ENCODE measurements at places on chromosomes 7 and 10.

GRCh38 chr10:121183707-121184106, 332.5 kb downstream of the WDR11 start:
- DNase-seq: no peak

DNA sequence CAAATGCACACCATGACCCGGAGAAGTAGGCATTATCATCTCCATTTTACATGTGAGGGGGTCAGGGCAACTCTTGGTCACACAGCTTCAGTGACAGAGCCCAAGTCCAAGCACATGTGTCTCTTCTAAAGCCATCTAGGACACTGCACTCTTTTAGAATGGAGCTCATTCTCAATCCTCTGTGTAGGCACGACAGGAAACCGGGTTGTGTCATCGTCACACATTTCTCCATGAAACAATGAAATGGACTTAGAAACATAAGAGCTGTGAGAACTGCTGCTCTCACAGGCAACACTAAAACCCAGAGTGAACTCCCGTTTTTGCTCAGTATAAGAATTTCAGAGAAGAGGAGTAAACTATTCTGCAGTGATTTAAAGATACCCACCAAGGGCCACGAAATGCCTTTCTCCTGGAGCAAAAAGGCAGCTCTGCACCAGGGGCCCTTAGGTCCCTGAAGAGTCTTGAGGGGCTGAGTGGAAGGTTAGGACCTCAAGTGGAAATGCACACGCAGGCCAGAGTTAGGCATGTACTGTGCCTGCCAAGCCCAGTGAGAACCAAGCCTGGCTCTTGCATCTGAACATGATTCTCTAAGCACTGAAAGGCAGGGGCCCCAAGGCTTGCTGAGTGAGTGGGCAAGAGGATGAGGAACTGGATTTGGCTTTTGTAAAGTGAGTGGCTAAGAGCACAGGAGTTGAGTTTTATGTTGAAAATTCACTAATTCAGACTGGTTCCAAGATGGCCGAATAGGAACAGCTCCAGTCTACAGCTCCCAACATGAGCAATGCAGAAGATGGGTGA, 13.3 kb downstream of the ALOX5 start:
- no peak for DNase-seq

DNA sequence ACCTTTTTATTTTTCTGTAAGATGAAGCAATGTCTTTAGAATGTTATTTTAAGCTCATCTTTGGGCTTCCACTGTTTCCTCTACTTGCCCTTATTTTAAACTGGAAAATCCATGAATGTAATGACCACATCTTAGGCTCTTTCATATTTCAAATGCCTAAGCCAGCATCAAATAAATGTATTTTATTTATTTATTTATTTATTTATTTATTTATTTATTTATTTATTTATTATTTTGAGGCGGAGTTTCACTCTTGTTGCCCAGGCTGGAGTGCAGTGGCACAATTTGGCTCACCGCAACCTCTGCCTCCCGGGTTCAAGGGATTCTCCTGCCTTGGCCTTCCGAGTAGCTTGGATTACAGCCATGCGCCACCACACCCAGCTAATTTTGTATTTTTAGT, 69.2 kb downstream of the HDAC9 start:
- DNase-seq: no peak

GRCh38 chr10:44724415-44725174, 186.5 kb upstream of the TMEM72 start:
- DNase-seq: no peak

DNA sequence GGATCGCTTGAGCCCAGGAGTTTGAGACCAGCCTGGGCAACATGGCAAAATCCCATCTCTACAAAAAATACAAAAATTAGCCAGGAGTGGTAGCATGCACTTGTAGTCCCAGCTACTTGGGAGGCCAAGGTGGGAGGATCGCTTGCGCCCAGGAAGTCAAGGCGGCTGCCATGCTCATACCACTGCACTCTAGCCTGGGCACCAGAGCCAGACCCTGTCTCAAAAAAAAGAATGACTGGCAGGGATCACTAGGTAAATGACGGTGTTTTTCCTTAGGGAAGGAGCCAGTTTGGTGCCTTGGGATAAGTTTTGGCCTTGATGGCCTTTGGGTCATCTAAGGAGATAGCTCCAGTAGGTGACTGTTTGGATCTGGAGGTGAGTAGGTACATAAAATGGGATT, 8.9 kb downstream of the TMEM248 start:
- no peak for DNase-seq

DNA sequence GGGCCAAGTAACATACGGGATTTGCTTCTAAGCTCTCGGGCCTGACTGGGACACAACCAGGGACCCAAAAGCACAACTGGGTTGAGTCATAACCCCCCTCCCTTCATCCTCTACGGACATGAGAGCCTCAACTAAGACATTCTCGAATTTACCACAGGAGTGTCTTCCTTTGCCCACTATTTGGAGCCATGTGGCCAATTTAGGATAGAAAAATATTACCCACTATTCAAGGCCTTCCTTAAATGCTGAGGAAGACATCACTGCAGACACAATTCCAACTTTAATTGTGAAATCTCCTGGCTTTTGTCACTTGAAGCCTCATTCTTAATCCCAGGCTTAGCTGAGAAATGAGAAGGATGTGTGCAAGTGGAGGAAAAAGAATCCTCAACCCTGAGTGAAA, 11.8 kb downstream of the CTBP2 start:
- DNase-seq: no peak

DNA sequence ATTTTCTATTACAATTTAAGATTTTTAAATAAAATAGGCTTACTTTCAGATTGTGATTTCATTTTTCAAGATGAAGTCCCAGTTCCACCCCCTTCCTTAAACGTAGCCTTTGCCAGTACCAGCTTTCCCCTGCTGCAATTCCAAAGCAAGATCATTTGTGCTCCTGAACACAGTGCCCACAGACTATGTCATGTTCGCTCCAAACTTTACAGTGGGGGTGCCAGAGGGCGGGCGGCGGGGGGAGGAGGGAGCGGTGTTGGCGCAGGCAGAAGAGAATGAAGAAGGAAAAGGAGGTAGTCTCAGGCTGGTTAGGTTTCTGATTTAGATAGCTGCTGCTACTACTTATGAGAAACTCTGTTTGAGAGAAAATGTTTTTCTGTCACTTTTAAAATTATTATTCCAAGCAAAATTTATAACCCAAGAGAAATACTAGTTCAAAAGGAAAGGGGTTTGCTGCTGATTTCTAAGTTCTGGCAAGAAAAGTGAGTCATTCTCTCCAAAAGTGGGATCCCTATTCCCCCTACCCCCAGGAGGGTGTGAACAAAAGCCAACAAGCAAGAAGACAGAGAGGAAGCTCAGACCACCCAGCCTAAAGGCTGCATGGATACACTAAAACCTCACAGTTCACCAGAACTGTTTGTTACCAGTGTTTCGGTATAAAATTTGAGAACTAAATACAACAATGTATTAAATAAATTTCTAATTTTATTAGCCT, 109.6 kb downstream of the SRPK2 start:
- no peak for DNase-seq

DNA sequence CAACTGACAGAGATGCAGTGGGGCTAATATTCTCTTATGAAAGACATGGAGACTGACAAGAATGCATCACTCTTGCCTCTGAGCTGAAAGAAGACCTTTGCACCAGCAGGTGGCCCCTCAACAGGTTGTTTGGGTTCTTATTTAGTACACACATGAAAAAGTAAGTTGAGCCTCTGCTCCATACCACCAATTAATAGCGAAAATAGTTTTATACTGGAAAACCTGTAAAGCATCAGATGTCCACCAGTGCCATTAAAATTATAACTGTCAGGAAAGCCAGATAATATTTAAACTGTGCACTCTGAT, 26.3 kb upstream of the FAM13C start:
- no peak for DNase-seq

GRCh38 chr10:4212111-4212630, 427.2 kb upstream of the KLF6 start:
- DNase-seq: no peak

- DNase-seq: no peak
Measured at GRCh38 chr7:11436316-11436715, 395.7 kb downstream of the THSD7A start.

DNA sequence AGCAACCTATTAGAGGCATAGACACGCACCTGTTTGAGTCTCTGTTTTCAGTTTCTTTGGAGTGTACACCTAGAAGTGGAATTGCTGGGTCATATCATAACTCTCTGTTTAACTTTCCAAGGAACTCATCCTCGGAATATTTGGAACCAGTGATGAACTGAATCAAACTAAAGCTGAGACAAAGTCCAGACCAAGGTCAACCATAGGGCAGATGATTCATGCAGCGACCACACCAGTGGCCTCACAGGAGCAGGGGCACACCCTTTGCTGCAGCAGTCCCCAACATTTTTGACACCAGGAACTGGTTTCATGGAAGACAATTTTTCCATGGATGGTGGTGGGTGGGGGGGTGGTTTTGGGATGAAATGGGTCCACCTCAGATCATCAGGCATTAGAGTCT, 4.9 kb upstream of the OPTN start:
- DNase-seq: no peak

GRCh38 chr10:101085846-101086245, 24.1 kb downstream of the KAZALD1 start:
- no peak for DNase-seq

GRCh38 chr7:81882086-81882485, 112.2 kb upstream of the HGF start:
- no peak for DNase-seq

GRCh38 chr7:123647106-123647730, 8.4 kb upstream of the LMOD2 start:
- DNase-seq: no peak

GRCh38 chr7:49894543-49894942, 121.1 kb downstream of the VWC2 start:
- no peak for DNase-seq

DNA sequence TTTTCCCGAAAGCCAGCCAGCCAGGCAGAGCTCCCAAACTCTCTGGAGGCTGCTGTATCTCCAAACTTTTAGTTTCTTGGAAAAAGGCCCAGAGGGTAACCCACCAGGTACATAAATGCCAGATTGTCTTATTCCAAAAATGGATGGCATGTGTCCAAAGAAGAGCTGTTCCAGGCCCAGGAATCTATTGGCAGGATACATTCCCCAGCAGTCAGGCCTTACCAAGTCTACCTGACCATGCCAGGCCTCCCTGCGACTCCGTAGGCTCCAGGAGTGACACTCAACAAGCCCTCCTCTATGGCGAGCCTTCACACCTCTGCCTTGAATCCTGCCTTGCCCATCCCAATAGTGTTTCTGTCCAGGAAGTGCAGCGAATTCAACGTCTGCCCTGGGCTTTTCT, 95.6 kb downstream of the GRB10 start:
- DNase-seq: no peak

DNA sequence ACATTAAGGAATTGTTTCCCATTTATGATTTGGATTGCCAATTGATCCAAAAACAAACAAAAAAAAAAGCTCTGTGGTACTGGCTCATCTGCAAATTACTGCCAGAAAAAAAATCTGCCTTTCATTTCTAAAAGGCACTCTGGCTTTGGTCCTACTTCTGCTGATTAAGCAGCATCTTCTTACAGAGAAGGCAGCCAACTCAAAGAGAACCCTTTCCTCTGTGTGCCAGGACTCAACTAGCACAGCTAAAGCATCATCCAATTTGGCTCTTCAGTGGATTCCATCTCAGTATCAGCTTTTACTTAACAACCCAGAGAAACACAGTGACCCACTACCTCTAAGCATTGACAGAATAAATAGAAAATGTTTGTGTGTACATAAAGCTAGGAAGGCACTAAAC, 80.6 kb downstream of the GSAP start:
- no peak for DNase-seq

DNA sequence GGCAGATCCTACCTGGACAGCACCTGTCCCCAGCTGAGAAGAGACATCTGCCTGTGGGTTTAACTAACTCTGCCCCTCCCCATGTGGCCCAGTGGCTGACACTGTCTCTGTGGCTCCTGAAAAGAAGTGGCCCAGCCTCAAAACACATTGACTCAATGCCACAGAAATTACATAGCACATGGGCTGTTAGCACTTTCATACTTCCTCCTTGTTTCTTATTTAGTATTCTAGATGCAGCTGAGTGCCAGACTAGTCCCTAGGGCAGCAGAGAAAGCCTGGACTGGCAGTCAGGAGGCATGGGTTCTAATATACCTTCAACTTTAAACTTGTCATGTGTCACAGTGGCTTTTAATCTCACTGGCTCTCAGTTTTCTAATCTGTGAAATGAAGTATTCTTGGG, 171.0 kb downstream of the TRIL start:
- DNase-seq: no peak

DNA sequence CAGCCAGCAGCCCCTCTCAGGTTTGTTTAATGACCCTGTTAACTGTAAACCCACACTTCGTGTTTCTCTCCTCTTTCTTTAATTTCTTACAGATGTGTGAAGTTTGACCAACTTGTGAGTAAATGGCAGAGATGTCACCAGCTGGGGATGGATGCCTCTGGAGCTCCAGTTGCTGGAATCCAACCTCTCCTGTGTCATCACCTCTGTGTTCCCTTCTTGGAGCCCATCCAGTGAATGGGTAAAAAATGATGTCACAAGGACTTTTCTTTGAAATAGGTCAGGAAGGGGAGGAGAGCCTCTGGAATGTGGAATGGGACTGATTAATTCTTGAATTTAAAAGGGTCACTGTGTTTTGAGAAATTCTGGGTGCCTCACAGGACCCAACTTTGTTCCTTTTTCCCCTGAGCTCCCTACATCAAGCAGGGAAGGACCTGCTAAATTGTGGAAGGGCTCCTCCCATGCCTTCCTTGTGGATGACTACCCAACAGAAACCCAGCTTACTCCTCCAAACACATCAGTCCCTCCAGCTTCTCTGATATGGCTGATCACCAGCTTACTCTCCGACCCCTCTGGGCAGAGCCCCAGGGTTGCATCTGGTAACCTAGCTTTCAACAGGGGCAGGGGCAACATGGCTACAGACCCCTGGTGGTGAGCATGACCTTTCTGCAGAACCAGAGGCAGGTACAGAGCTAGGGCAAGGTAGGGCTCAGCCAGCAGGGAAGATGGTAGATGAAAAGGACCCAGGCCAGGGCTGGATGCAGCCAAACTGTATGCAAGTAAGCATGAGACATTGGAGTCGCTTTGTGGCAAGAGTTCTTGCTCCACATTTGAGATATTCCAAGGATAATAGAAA, 67.5 kb downstream of the STRA8 start:
- DNase-seq: no peak
